ENCODE measurements at places on chromosomes 1 and 21.

DNA sequence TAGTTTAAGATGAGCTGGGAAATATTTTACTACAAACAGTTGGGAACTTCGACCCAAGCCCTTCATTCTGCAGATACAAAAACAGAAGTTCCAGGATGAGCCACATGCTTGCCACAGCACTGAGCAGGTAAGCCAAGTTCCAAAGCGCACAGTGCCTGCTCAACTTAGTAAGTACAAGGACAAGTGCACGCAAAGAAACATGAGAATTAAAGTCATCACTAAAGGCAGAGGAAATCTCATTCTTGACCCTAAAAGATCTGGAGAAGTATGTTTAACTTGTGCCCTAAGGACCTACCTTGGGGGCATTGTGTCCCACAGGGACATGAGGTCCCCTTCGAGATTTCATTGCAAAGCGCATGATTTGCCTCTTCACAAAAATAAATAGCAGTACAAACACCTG lies 1.2 kb upstream of the UBAP2L start:
- no peak for ATAC-seq

DNA sequence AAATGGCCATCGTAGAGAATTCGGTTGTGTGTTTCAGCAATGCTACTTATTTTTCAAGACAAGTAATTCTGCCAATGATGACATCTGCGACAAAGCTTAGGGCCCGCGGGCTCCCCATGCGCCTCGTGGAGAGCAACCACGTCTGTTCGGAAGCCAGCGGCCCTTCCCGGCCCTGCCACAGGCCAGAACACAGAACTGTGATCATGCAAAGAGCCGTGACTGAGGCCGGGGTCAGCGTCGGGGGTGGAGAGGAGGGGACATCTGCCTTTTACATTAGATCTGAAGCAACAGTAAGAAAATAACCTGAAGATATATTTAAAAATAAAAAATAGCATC lies 103.7 kb downstream of the PGBD5 start:
- no peak for ATAC-seq

DNA sequence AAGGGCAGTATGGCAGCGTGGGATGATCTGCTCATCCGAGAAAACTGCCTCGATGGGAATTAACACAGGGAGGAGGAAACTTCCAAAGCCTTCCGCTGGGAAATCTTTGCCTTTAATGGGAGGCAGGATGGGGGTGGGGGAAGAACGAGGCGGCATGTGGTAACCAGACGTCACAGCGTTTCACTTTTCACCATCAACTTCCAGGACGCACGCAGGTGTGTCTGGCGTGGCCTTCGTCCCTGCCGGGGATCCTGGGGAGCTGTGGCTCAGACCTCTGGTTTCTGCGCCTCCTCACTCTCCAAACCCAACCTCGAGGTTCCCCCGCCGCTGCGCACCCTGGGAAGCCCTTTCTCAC lies 282 bp downstream of the RSPH1 start:
- peak; percentile 16 for ATAC-seq

DNA sequence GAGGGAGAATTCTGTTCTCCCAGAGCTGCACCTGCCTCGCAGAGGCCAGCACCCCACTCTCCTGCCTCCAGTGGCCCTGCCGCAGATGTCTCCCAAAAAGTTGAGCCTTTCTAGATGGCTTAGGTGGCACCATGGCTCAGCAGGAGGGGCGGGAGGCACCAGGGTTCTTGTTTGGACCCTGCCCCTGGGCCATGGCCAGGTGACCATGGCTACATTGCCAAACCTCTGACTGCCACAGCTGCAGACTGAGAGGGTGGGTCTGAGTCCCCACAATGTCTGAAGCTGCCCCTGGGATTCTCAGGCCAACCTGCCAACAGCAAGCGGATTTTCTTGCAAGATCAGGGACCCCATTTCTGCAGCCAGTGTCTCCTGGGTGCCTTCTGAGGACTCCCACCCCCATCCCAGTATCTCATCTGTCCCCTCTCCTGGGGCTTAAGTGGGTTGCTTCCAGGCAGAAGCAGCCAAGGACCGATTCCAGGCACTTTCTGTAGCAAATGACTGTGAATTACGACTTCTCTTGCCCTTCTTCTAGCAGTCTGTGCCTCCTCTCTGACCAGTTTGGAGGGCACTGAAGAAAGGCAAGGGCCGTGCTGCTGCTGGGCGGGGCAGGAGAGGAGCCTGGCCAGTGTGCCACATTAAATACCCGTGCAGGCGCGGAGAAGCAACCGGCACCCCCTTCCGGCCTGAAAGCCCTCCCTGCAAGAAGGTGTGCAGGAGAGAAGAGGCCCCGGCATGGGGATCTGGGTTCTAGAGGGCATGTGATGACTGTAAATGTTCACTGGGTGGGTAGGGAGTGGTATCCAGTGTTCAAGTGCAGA lies 22.5 kb downstream of the SESN2 start:
- no peak for ATAC-seq

- ATAC-seq = no peak
These were observed 27.4 kb upstream of the GJA5 start for GRCh38 chr1:147787765-147788164.

DNA sequence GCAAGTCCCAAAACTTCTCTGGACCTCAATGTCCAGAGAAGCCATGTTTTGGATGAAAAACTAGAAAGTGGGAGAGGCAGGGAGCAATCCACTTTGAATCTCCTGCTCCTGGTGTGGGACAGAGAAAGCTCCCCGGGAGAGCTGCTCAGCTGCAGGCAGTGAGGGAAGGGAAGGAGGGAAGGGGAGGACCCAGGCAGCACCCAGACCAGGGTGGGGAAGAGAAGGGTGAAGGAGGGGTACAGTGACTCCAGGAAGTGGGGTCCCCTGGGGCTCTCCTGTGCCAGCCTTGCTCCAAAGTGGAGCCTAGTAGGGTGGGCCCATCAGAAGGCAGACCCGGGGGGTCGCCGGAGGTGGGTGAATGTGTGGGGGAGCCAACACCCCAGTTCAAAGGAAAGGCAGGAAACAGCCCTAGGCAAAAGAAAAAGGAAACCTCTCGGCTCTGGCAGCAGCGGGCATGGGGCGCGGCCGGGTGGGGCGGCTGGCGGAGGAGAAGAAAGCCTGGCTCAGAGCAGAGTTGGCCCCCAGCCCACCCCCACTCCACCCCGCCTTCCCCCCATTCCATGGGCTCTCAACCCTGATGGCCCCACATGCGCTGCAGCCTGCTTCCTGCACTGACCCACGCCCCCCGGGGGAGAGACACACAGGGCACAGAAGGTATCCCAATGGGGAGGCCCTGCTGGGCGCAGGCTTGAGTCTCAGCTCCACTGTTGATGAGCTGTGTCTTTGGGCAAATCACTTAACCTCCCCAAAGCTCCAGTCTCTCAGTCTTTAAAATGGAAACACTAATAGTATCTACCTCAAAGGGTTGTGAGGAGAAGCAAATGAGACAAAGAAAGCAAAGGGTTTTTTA lies 5.7 kb downstream of the LGR6 start:
- ATAC-seq = no peak

- ATAC-seq = no peak
These were observed 156.3 kb downstream of the C1orf94 start for GRCh38 chr1:34332996-34333395.

DNA sequence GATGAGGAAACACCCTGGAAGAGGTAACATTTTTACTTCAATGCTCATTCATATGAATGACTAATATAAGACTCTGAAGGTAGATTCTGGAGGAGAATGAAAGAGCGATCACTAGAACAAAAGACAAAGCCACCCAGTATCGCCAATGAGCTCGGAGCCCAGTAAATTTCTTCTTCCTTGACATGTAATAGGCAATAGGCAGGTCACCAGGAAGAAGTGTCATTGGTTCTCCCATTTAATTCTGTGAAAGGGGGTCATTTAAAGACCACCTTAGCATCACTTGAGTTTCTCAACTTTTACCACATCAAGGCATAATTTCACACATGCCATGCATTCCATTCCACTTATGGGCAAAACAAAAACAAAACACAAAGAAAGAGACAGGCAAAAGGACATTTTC lies 7.9 kb downstream of the TNFSF18 start:
- ATAC-seq = no peak

- ATAC-seq = no peak
These were observed 4.3 kb downstream of the PEA15 start for GRCh38 chr1:160209321-160210046.

DNA sequence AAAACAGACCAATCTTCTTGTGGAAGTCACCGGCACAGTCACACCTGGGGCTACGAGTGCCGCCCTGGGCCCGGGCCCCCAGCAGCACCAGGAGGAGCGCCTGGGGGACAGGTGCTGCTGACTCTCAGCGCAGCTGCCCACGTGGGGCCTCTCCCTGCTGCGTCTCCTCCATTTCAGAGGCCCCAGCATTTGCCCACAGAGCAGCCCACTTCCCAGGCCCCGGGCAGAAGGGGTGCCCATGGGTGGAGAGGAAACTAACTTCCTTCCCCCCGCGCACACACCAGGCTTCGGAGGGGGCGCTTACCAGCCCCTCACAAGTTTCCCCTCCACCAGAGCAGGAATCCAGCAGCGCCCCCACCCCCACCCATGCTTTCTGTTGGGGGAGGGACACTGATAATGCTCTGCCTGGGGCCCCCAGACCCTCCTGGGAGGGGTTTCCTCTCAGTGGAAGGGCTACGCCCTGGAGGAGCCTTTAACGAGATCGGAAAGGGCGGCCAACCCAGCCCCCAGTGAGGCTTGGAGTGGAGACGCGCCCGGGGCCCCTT lies 440 bp downstream of the TNFRSF25 start:
- peak; percentile 43 for ATAC-seq

GRCh38 chr1:245310571-245311531 lies 156.1 kb downstream of the KIF26B start:
- ATAC-seq = no peak

- ATAC-seq = no peak
These were observed 62.8 kb downstream of the PCBP3 start for GRCh38 chr21:45706299-45706698.

GRCh38 chr21:30491963-30492428 lies at the start of gene KRTAP19-3:
Gene KRTAP19-3, minus strand, starts transcription at chr21:30492013. Its CDS starts 56 bp downstream, at chr21:30491957.
- ATAC-seq = no peak

GRCh38 chr1:150692720-150693119 lies 4.2 kb downstream of the GOLPH3L start:
- no peak for ATAC-seq

DNA sequence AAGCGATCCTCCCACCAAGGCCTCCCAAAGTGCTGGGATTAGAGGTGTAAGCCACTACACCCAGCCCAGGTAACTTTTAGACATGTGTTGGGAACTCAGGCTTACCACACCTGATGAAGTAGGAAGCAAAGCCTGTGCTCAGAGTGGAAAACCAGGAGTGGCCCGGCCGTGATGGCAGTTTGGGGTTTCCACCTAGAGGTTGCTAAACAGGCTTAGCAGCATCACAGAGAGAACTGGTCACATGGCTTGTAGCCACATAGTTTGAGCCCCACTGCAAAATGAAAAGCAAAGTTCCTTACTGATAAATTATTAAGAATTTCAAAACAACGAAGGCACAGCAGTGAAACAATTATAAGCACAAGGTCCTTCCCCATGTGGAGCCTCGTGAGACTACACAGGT lies 142.6 kb upstream of the CXADR start:
- no peak for ATAC-seq

DNA sequence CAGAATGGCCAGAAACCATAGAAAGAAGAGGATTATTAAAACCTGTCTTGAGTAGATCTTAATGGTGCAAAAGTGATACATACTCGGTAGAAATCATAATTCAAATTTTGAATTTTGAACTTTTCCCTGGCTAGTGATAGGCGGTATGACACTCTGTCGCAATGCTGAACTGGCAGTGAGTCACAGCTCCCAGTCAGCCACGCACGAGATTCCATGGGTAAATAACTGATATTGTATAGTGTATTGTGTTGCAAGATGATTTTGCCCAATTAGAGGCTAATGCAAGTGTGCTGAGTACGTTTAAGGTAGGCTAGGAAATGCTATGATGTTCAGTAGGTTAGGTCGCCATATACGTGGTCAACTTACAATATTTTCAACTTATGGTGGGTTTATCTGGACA lies 207.0 kb downstream of the SIPA1L2 start:
- ATAC-seq = no peak

DNA sequence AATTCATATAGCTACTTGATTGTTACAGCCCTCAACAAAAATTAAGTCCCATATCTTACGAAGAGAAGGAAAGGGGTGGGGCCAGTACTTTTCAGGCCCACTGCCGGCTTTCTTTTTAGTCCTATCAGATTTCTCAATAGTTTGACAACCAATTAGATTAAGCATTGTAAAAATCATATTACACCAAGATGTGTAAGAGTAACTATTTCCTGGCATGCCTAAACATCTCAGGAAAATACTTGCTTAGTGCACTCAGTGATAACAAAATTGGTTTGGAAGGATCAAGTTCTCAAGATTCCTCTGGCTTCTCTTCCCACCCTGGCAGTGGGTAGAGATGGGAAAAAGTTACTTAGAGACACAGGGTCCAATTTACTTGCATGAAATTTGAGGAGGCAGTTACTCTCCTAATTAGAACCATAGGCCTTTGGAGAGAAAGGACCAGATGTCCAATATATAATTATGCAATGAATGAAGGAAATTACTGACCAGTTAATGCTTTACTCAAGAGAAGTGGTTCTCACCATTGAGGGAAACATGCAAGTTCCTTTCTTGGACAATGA lies 30.1 kb downstream of the STPG1 start:
- ATAC-seq = no peak

- ATAC-seq = no peak
These were observed 41.2 kb downstream of the LMO4 start for GRCh38 chr1:87369736-87370478.

- ATAC-seq = peak; percentile 24
These were observed 8.3 kb downstream of the FRRS1 start for GRCh38 chr1:99758073-99758511.

DNA sequence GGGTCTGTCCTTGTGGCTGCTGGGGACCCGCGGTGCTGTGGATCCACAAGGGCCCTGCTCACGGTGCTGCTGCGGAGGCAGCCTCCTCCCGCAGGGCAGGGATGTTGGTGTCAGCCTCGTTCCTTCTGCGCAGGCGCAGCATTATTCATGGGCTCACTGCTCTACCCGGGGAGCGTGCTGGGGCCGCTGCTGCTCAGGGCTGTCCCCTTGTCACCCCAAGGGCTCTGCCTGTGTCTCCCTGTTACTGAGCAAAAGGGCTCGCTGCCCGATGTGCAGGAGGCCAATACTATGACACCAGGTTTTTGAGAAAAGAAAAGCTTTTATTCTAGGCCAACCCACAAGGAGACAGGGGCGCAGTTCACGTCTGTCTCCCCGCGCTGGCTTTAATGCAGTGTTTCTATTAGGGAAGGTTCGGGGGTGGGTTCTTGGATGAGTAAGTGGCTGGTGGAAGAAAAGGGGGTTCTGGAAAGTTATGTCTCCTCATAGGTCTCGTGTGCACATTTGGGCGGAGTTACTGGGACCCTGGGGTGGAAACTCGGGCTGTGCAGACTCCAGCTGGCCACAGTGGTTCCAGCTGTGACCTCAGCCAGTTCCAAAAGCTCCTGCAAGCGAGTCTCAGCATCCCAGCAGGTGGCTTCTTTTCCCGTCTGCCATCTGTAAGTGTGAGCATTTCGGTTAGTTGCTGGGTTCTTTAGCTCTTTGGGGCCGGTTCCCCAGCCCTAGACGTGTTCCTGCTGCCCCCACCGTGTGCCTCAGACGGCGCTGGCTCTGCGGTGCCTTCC lies 40.8 kb upstream of the LRRC3 start:
- ATAC-seq = no peak

GRCh38 chr1:19046972-19047731 lies 90.7 kb upstream of the IFFO2 start:
- ATAC-seq = no peak

- ATAC-seq = no peak
These were observed 31.0 kb downstream of the PAX7 start for GRCh38 chr1:18661404-18662285.

- ATAC-seq = no peak
These were observed 19.4 kb downstream of the PLA2G2F start for GRCh38 chr1:20158358-20159070.
